ENCODE measurements at places on chromosomes 16 and 17.

DNA sequence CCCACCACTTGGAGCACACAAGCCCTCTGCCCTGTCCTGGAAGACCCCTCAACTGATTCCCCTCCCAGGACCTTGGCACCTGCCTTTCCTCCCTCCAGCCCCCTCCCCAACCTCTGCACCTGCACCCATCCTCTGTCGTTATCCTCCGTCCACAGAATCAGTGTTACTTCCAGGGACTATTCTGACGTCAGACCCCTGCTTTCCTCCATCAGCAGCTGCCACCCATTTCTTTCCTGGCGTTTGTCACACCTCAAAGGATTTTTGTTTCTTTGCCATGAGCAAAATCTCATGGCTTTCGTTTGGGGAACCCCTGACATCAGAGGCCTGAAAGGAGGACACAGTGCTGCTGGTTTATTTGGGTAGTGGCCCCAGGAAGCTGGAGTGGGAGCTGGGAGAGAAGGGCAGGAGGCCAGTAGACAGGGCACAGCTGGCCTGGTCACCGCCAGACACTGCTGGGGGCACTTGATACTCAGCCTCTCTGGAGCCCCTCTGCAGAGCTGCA, 68.4 kb downstream of the SOCS1 start:
- no peak for DNase-seq

DNA sequence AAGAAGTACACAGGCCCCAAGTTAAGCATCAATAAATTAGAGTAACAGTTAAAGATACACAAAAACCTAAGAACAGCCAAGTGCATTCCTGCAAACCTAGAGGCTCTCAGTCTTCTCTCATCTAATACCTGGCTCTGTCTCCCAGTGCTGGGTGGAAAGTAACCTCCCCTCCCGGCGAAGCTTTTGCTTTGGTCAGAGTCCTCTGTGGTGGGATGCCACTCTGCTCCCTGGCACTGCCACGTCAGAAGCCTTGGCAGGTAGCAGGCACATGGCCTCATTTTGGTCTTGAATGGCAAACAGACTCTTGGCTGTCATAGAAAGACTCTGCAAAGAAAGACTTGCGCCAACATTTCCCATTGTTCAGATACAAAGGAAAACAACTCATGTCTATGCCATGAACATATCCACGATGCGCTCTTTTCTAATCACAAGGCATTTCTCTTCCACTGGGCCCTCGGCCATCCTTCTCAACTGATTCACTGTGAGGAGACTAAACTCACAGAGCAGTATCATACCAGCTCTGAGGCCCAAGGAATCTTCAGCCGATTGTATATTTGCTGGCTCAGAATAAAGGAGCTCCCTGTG, 21.2 kb downstream of the MTHFSD start:
- DNase-seq: no peak

GRCh38 chr17:82593590-82594087, 54.6 kb downstream of the WDR45B start:
- no peak for DNase-seq

DNA sequence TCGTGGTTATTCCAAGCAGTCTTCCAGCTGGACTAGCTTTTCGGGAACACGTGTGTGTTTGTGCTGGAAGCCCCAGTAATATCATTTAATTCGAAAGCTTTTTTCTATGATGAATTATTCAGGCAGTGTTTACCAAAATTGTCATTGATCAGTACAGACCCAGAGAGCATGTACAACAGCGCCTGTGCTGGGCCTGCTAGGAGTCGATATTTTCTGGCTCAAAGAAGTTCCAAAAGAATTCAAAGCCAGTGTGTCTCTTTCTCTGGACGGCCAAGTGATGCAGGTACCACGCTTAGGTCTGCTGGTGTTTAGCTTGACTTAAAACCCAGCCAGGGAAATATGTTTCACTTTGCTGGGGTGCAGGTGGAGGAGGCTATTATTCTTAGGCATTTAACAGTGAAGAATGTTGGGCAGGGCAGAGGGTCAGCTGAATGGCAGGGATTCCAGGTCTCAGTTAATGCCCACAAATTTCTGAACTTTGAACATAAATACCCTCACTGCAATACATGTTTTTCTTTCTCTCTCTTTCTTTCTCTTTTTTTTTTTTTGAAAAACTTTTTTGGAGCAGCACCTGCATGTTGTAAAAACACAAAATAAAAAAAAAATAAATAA, 401.3 kb downstream of the WWOX start:
- no peak for DNase-seq

DNA sequence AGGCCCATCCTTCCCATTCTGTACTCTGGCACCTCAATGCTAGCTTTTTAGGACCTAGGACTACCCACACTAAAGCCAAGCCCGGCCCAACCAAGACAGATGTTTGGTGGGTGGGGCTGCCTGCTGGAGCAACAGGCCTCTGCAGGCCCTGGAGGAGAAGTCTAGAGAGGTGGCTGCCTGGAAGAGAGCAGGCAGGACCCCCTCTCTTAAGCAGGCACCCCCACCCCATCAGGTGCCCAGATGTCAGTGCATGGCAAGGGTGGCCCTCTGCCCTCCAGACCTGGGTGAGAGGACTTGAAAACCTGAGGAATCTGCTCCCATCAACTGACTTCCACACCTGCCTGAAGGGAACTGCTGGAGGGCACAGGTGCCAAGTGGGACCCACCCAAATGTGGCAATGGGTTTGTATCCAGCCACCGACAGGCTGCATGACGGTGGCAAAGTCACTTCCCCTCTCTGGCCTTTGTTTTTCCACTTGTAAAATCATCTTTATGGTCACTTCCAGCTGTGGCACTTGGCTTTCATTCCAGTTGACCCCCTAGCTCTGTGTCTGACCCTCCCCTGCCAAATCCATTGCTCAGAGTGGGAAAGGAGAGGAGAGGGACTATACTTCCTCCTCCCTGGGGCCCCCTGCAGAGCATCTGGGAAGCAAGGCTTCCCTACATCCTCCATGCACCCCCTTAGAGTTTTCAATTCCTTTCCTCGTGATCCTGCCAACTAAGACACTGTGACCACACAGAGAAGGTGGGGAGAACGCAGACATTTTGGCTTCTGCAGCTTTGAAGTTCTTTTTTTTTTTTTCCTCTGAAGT, 1.7 kb upstream of the STAT5A start:
- no peak for DNase-seq

DNA sequence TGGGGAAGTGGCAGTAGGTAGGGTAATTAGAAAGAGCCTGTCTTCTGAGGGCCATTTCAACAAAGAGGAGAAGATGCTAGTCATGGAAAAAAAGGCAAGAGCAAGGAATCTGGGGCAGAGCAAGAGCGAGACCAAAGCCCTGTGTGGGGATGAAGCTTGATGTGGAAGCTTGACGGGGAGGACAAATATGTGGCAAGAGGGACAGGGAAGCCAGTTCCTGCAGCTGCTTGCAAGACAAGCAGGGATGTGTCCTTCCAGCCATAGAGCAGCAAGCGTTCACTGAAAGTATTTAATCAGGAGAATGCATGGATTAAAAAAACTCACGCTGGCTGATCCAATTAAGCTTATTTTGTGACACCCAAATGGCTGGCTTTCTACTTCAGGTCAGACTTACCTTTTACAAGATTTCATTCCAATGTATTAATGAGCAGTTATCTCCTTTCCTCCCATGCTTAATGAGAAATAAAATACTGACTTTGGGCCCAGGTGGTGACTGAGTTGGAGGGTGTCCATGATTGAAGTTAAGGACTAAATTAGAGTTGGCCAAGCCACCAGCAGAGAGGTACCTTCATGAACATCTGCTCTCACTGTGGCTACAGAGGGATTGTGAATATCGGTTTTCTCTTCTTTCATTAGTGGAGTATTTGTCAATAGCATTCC, 76.8 kb downstream of the ABCA8 start:
- DNase-seq: no peak

DNA sequence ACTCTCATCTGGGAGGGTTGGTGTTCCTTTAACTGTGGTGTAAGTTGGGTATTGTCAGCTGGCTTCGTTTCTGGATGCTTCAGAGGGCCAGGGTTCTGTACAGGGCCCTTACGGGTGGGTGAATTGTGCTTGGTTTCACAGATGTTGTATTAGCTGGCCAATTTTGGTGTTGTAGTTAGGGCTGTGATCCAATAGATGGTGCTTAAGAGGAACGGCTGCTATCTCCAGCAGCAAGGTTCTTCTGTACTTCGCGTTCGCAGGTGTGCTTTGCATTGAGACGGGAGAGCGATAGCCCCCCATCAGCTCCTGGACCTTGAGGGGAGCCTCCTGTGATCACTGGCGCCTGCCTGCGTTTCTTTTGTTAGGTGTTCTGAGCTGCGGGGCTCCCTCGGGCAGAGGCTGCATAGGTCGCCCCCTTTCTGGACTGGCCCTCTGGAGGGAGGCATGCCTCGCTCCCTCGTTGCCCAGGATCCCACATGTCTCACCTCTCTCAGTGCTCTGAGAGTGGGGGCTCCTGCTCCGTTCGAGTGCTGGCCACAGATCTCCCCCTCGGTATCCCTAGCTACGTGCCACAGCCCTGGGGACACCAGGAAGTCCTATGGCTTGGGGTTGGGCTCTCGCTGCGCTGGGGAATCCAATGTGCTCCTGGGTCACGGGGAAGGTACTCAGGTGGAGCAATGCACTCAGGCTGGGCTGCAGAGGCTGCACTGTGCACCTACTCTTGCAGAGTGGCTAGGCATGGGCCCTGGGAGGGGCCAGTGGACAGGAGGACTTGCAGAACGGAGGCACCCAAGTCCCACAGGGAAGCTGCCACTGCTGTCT, 837 bp upstream of the PRDM7 start:
- no peak for DNase-seq

- DNase-seq: no peak
Observed at GRCh38 chr16:47876511-47876910, 279.3 kb downstream of the ABCC12 start.

DNA sequence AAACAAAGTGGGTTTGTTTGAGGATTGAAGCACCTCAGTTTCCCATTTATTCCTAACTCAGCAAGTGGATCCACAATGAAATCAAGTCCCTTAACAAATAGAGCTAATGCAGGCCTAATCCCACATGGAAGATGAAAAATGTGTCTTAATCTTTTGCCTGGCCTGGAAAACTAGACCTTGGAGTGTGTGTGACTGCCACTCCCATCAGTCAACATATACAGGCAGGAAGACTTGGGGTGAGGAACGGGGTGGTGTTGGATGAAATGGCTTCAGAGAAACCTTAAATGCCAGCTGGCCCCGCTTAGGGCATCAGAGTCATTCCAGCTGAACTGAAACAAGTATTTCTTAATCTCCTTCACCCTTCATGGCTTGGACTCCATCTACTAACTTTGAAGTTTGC, 269.5 kb downstream of the MAF start:
- DNase-seq: no peak

GRCh38 chr17:64457156-64457555, 8.2 kb downstream of the MILR1 start:
- DNase-seq: no peak

DNA sequence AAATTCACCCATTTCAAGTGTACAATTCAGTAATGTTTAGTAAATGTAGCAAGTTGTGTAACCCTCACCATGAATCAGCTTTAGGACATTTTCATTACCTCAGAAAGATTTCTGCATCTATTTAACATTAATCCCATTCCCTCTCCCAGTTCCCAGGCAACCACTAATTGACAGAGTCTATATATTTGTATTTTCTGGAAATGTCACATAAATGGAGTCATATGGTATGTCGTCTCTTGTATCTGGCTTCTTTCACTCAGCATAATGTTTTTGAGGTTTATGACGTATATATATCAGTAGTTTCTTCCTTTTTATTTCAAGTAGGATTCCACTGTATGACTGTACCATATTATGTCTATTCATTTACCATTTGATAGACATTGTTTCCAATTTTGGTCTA, 199.8 kb downstream of the CYB561 start:
- DNase-seq: no peak

GRCh38 chr16:27781981-27782880, 232.3 kb downstream of the KATNIP start:
- DNase-seq: no peak

- DNase-seq: no peak
Observed at GRCh38 chr17:38719943-38720641, 10.0 kb upstream of the CISD3 start.

GRCh38 chr16:16075488-16076422, 126.3 kb downstream of the ABCC1 start:
- no peak for DNase-seq

DNA sequence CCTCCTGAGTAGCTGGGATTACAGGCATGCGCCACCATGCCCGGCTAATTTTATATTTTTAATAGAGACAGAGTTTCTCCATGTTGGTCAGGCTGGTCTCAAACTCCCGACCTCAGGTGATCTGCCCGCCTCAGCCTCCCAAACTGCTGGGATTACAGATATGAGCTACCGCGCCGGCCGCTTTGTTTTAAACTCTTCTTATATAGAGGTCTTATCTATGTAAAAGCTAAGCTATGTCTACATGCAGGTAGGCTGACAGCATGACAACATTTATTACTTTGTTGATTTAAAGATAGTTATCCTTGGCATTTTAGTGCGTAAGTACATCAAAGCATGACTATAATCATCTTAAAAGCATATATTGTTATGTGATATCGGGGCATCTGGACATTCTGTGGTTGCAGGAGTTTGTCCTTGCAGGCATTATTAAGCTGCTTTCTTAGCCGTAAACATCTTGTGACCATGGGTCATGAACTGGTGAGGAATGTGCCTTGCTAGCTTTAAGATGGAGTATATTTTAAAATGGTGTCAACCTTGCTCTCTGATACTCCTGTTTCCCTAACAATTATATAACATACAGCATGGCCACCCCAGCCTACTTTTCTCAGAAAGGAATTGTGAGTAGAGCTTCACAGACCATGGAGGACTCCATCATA, 45.8 kb upstream of the TAOK1 start:
- no peak for DNase-seq

- no peak for DNase-seq
Observed at GRCh38 chr16:87850009-87851006, 19.0 kb downstream of the SLC7A5 start.

Measured in GM12864 (cell line).